ENCODE measurements at places on chromosomes 16 and 17.

- DNase-seq, result no peak
Measured at GRCh38 chr16:4520913-4521312, 17.7 kb downstream of the CDIP1 start.

GRCh38 chr17:39949028-39949427 lies 13.8 kb upstream of the GSDMA start:
- DNase-seq, result no peak

DNA sequence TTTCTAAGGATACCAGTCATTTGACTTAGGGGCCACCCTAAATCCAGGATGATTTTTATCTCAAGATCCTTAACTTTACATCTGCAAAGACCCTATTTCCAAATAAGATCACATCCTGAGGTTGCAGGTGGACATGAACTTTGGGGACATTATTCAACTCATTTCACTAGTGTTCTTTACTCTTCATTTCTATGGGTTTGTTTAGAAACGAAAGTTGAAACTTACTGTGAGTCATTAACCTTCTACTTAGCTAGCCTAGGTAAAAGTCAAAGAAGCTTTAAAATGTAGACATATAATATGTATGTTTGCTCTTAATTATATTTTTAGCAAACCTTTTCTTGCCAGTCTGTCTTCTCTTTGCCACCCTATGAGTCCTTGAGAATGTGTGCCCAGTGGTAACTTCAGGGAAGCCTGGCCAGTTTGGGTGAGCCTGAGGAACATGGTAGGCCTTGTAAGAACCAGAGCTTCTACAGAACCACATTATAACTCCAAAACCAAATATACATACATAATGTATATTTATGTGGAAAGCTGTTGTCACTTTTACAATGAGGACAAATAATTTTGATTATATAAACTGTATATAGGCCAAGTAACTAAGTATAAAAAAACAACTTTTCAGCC lies 38.4 kb downstream of the BPTF start:
- no peak for DNase-seq

GRCh38 chr16:29310852-29311314 lies 95.6 kb downstream of the NPIPB11 start:
- DNase-seq, result no peak

DNA sequence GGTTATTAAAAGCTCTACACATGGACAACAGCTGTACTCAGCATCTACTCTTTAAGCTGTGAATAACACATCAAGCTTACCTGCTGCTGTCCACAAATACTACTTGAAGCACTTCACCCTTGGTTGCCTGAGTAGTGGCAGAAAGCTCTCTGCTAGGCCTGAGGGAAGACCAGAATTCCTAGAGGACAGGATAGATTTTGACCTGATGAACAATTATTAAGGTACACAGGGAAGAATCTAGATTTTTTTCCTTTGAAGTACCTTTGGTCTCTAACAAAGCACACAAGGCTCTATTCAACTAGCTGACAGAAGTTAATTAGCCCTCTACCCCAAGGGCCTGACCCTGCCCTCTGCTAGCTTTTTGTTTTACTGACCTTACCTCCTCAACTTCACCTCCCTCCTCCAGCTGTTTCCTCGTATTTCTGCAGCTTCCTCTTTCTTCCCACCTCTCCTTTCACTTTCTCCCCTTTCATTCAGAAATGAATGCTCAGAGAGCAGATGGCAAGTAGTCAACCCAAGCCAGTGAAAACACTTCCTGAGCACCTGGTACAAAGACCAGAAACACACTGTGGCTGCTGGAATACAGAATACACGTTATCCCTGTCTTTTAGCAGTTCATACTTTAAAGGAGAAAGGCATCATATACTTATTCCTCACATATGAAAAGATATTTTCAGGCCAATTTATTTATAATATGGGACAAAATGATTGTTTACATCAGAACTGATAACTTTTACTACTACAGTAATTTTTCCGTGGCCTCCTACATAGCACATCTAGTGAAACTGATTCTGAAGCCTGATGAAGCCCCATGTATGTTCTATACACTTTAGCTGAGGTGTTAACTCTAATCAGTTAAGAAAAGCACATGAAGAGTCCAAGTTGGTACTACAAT lies 5.7 kb upstream of the VEZF1 start:
- no peak for DNase-seq

- DNase-seq, result no peak
Measured at GRCh38 chr16:82633964-82634600, 7.3 kb downstream of the CDH13 start.

DNA sequence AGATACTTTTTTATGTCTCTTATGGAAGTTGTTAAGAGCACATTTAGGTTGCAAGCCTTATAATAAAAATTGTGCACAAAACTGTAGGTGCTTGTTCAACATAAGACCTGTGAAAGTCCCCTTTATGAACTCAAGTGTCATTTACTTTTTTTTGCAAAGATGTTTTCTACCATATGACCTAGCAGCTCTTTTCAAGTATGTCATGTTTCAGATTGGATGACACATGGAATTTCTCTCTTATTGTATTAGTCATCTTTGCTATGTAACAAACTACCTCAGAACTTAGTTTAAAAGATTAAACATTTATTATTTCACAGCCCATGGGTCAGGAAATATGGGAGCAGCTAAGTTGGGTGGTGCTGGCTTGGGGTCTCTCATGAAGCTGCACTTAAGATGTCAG lies 57.9 kb downstream of the PHKB start:
- DNase-seq, result no peak

DNA sequence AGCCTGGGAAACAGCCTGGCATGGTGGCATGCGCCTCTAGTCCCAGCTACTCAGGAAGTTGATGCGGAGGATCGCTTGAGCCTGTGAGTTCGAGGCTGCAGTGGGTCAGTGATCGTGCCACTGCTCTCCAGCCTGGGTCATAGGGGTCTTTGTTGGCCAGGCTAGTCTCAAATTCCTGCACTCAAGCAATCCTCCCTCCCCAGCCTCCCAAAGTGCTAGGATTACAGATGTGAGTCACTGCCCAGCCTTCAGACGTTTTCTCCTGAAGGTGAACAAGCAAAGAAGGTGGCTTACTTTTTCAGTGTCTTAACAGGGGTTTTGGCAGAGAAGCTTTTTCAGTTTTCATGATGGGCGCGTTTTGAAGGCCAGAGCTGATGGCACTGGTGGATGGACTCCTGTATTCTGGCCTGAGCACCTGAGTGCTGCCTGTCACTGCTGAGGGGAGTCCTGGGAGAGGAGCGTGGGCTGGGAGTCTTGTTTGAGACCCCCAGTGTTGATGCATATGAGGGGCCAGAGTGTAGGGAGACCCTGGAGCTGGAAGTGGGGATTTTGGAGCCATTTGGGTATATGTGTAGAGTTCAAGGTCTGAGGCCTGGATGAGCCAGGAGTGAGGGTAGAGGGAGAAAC lies 41.4 kb downstream of the FOXK2 start:
- DNase-seq, result no peak

DNA sequence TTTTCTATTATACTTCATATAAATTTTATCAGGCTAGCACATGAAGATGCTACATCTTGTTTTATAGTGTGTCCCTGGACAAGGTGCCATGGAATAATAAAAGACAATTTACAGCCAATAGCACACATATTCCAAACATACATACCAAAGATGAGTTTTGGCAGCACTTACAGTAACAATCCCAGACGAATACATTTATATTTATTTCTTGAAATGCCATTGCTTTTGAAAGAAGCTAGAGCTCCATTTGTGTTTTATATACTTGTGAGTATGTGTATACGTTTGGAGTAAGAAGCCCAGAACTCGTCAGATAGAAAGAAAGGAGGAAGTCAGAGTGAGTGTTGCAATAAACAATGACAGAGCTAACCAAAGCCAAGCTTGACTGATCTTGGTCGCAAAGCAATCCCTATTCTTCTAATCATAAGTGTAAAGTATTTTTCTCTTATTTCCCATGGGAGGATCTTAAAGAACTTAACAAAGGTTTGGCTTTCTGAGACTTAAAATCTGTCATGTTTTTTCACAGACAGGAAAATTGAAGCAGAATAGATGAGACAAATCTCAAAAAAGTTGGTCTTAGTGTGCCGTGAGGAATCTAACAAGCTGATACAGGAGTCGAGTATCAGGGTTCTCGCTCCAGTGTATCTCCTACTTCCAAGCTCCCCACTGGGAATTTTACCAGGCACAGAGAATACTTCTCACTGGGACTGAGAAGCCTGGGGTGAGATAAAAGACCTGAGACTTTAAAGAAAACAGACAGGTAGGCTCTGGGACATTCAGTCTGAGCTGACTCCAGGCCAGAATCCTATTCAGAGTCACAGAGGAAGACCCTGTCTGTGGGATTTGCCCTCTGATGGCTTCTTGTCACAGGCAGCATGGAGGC lies 175.4 kb downstream of the AATF start:
- no peak for DNase-seq

- DNase-seq, result no peak
Measured at GRCh38 chr16:30122604-30123160, 338 bp downstream of the MAPK3 start.

- no peak for DNase-seq
Measured at GRCh38 chr16:1914988-1915387, 3.2 kb downstream of the HS3ST6 start.

Measured in NCI-H226 (cell line).